Stimulated activated CD4-positive, alpha-beta T cell treated with anti-CD3 and anti-CD28 coated beads, Interleukin-2, amount 100 ng/mL, for 48 hours (primary cell): ENCODE measurements at places on chromosomes 3 and 15.

GRCh38 chr15:78790027-78790426 lies 21.2 kb downstream of the ADAMTS7 start:
- DNase-seq, result peak; percentile 19

- no peak for DNase-seq
Observed at GRCh38 chr3:51395493-51396213, 4.6 kb downstream of the RBM15B start.

DNA sequence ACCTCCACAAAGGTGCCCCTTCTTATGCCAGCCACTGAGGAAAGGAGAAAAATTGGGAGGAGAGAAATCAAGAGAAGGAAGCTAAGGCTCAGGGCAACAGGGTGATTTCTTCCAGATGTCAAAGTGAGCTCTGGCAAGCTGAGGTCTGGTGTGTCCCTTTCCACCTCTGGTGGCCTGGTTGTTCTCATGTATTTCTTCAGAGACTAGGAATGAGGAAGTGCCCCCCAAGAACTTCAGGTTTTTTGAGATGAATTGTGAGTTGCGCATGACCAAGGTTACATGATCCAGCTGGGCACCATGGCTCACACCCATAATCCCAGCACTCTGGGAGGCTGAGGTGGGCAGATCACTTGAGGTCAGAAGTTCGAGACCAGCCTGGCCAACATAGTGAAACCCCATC lies 5.6 kb downstream of the RAB6B start:
- DNase-seq, result no peak

GRCh38 chr3:69970827-69971226 lies 28.7 kb upstream of the SAMMSON start:
- DNase-seq, result no peak
